Activated CD4-positive, alpha-beta T cell treated with anti-CD3 and anti-CD28 coated beads, Interleukin-2, amount 10 ng/mL, durations not matched to agents 7 days and 5 days (primary cell): ENCODE measurements at places on chromosomes 5 and 9. TPM values are rescaled to one million over a fixed set of nuclear protein-coding genes. Genes with fewer than 3 reads are reported as not detected.

DNA sequence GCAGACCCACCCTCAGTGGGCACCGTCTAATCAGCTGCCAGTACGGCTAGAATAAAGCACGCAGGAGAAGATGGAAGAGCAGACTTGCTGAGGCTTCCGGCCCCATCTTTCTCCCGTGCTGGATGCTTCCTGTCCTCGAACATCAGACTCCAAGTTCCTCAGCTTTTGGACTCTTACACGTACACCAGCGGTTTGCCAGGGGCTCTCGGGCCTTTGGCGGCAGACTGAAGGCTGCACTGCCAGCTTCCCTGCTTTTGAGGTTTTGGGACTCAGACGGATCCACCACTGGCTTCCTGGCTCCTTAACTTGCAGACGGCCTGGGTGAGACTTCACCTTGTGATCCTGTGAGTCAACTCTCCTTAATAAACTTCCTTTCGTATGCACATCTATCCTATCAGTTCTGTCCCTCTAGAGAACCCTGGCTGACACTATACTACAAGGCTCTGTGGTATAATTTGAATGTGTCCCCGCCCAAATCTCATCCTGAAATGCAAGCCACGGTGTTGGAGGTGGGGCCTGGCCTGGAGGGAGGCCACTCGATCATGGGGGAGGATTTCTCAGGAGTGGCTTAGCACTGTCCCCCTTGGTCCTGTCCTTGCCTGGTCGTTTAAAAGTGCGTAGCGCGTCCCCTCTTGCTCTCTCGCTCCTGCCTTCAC lies 31.1 kb upstream of the NRARP start:
- no peaks in the 10 kb centered on the region for H3K27me3 ChIP-seq
- DNase-seq: no peak
- H3K4me3 ChIP-seq: no peak overlapping the region
- H3K4me1 ChIP-seq: no peaks in the 10 kb centered on the region
- no peak overlapping the region for H3K27ac ChIP-seq
- H3K36me3 ChIP-seq: peaks cover 2% of the 10 kb centered on the region

DNA sequence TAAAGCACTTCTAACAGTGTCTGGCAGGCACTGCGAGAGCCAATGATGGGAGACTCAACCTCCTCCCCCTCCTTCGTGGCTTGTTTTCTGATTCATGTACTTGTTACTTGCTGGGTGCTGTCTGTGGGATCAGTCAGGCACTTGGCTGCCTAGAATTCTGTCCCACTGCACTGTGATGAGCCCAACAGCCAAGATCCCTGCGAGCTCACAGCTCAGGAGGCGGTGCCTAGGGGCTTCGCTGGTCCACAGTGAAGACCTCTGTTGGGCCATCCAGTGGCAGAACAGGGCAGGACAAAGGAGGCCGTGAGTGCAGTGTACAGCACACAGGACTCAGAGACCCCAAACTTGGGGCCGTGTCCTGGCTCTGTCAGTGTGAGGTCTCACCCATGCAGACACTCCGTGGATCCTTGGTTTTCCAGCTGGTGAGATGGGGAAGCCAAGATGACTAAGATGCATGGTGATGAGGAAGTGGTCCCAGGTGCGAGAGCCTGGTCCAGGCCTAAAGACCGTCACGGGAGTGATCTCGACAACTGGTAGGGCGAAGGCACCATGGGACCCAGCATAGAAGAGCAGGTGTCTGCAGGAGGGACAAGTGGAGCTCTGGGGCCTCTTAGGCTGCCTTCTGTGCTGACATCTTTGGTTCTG lies 19.5 kb downstream of the MYMK start:
- no peak overlapping the region for H3K4me3 ChIP-seq
- peaks cover 14% of the 10 kb centered on the region for H3K4me1 ChIP-seq
- no peak for DNase-seq

- H3K27ac ChIP-seq: no peak overlapping the region
- H3K4me3 ChIP-seq: no peak overlapping the region
- no peaks in the 10 kb centered on the region for H3K4me1 ChIP-seq
- no peak for DNase-seq
- H3K27me3 ChIP-seq: no peaks in the 10 kb centered on the region
These were observed 56.7 kb upstream of the IRX1 start for GRCh38 chr5:3538886-3539285.

GRCh38 chr5:58381566-58381965 lies 78.3 kb downstream of the PLK2 start:
- no peaks in the 10 kb centered on the region for H3K36me3 ChIP-seq
- H3K4me1 ChIP-seq: no peaks in the 10 kb centered on the region
- H3K4me3 ChIP-seq: no peak overlapping the region

DNA sequence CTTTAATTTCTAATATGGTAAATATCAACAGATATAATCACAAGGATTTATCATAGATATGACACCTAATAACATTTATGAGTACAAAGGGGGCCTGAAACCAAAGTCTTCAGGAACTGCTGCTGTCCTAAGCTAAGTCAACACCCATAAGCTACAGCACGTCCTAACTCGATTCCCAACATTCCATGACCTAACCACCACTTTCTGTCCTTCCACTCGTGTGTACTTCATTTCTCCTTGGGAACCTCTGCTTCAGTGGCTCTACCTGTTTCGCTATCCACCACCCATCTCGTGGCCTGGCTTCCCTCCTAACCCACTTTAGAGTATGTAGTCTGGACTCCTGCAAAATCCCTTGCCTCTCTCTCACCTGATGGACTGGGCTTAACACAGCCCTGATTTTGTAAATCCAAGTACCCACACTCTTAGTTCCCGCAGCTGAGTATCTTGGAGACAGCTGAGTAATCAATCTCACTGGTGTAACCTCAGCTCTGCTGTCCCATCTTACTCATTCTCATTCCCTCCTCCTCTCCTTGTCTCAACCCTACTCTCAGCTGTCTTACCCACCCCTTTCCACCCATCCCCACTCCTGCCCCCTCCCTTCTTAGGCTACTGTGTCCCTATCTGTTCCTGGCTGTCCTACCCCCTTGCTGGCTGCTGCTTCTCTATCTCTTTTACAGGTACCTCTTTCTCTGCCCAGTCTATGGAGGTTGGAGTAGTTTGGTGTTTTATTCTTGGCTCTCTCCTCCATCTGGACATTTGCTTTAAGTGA lies 101.8 kb downstream of the MAST4 start:
- H3K36me3 ChIP-seq: no peaks in the 10 kb centered on the region
- no peak overlapping the region for H3K4me3 ChIP-seq
- DNase-seq: no peak
- no peak overlapping the region for H3K27ac ChIP-seq

DNA sequence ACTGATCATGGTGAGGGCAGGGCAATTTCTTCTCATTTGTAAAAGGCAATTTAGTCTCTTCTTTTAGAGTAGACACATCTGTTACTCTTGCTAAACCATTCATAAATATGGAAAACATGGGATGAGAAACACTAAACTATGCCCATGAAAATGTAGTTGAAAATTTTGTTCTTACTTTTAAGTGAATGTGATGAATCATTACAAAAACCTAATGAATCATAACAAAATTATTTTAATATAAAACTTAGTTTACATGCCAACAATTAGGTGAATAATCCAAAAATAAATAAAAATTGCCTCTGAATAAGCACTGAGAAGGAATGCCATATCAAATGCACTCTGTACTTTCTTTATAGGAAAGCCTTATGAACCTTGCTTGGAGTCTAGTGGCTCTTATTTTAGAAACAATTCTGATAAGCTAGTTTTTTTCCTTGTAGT lies 297.7 kb upstream of the EFNA5 start:
- H3K27ac ChIP-seq: no peak overlapping the region
- H3K4me1 ChIP-seq: no peaks in the 10 kb centered on the region
- H3K27me3 ChIP-seq: no peaks in the 10 kb centered on the region
- no peak overlapping the region for H3K4me3 ChIP-seq
- no peak for DNase-seq

GRCh38 chr9:75505654-75506053 lies 384.8 kb upstream of the PCSK5 start:
- H3K4me1 ChIP-seq: no peaks in the 10 kb centered on the region
- H3K4me3 ChIP-seq: no peak overlapping the region
- DNase-seq: no peak
- no peak overlapping the region for H3K27ac ChIP-seq
- no peaks in the 10 kb centered on the region for H3K27me3 ChIP-seq

GRCh38 chr5:172383191-172383802 lies 71.0 kb downstream of the SH3PXD2B start:
- no peak overlapping the region for H3K27ac ChIP-seq
- H3K4me3 ChIP-seq: no peak overlapping the region
- no peaks in the 10 kb centered on the region for H3K4me1 ChIP-seq
- H3K27me3 ChIP-seq: peaks cover 2% of the 10 kb centered on the region

The NR5A1 gene
- not detected for total RNA-seq

The ACSL6 gene
- 26.5 TPM for total RNA-seq

The MAPKAP1 gene
- 63.6 TPM for total RNA-seq

The ST8SIA4 gene
- 36.1 TPM for total RNA-seq

The SPINK1 gene
- not detected for total RNA-seq
